ENCODE measurements at places on chromosomes 3 and 15.

- no peak for DNase-seq
Observed at GRCh38 chr3:147418808-147419701, 9.9 kb downstream of the ZIC1 start.

- DNase-seq = no peak
Observed at GRCh38 chr3:117126946-117127546, 417.5 kb downstream of the TUSC7 start.

DNA sequence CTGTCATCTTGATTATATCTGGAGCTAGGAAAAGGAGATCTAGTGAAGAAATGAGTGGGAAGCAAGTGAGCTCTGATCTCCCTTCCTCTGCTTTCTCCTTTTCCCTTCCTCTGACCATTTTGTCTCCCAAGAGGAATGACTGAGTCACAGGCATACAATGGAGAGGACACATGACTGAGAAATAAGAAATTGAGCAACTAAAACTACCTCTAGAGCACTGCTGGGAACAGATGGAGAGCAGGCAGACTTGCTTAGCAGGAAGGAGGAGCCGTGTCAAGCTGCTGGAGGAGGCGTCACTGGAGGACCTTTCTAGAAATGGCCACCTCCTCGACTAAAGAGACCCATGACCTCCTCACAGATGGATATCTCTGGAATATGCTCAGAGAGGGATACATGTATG is 66.9 kb upstream of the MYO5C start:
- no peak for DNase-seq

GRCh38 chr3:134008630-134009156 is 21.0 kb downstream of the SLCO2A1 start:
- peak; percentile 25 for DNase-seq

DNA sequence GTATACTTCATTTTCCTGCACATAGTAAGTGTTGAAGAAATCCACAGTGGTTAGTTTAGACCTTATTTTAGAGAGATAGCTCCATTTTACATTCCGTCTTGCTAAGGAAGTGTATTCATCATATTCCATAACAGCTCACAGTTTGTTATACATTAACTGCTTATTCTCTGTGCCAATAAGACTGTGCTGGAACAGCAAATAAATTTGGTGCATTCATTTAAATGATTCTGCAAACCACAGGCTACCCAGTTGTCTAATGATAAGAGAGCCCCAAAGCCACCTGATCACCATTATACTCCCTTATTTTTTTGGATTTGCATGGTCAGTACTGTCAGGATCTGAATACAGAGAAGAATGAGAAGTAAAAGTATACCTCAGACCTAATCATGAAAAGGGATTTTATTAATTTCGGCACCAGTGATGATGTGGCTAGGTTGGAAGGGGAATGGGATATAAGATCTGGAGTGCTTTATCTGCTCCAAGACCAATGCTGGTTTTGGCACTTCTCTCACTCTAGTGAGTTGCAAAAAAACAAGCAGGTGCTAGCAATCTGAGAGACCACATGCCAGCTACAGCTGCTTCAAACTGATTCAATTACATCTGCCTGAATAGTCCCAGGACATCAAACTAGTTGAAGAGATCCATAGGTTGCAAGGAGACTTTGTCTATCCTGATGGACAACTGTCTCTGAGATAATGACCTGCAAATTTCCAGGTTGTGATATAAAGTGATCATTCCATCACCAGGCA is 254.8 kb downstream of the ZBTB20 start:
- no peak for DNase-seq

GRCh38 chr3:33299395-33300081 is 22.3 kb downstream of the FBXL2 start:
- peak; percentile 13 for DNase-seq

- DNase-seq = no peak
Observed at GRCh38 chr3:107562969-107563529, 40.3 kb downstream of the BBX start.

- DNase-seq = no peak
Observed at GRCh38 chr3:151109286-151109800, 23.9 kb downstream of the MED12L start.

- DNase-seq = no peak
Observed at GRCh38 chr15:40836020-40836419, 7.5 kb upstream of the PPP1R14D start.

GRCh38 chr15:71559098-71559497 is 251.3 kb upstream of the NR2E3 start:
- DNase-seq = no peak

GRCh38 chr3:106004137-106004681 is 135.4 kb upstream of the CBLB start:
- peak; percentile 44 for DNase-seq

DNA sequence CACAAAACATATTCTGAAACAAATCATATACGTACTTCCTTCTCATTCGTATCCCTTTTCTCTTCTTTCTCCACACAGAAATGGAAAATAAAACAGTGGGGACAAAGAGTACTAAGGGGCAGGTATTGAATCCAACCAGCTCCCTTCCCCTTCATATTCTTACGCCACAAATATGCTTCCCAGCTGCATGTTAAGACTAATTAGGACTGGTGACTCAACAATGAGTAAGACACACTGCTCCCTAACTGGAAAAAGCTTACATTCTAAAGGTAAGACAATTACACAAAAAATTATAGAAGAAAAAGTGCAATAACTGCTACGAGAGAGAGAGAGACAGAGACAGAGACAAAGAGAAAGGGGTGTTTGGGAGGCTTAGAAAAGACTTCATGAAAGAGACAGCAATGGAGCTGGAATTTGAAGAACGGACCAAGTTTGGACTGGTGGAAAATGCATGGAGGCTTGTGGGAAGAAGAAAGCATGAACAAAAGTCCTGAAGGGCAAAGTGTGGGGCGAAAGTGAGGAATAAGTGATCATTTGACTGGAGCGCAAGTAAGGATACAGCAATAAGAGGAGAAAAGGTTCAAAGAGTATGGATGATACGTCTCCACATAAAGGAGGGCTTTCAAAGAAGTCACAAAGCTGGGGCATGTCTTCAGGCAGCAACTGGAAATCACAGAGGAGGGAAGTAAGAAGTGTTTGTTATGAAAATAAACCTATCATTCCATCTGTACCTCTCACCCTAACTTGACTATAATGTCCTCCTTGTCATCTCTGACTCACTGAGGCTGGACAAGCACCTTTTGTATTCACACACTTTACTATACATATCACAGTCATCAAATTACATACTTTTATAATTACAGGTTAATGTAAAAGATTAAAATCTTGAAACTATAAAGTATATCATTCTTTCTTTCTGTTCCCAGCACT is 49.2 kb downstream of the RYK start:
- DNase-seq = no peak

DNA sequence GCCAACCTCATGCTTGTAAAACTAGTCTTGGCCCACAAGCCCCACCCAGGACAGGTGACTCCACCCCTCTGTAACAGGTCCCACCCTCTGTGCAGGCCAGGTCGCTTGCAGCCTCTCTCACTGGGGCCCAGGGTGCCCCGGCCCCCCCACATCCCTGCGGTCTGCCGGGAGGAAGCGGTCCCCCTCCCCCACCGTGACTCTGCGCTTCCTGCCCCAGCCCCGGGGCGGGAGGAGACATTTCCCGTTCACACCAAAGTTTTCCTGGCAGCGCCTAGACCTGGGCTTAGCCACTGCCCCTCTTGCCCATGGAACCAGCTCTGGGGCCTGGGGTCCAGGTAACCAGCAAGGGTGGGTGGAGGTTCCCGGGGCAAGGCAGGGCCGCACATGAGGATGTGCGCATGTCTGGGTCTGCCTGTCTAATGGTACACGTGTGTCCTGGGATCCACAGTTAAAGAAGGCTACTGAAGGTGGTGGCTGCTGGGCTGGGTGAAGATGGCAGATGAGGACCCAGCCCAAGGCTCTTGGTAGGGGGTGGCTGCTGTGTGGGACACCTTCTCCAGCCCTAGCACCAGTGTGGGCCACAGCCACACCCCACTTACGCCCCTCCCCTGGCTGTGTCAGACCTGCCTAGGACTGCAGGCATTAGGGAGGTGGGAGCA is 8.4 kb downstream of the NBEAL2 start:
- no peak for DNase-seq

GRCh38 chr3:179961071-179961702 is 75.5 kb downstream of the PEX5L start:
- no peak for DNase-seq

GRCh38 chr3:171121801-171122200 is 95.3 kb upstream of the SLC2A2 start:
- no peak for DNase-seq

GRCh38 chr15:25572191-25572590 is 133.4 kb upstream of the UBE3A start:
- no peak for DNase-seq

GRCh38 chr3:172249039-172249438 is 199.2 kb downstream of the GHSR start:
- no peak for DNase-seq

DNA sequence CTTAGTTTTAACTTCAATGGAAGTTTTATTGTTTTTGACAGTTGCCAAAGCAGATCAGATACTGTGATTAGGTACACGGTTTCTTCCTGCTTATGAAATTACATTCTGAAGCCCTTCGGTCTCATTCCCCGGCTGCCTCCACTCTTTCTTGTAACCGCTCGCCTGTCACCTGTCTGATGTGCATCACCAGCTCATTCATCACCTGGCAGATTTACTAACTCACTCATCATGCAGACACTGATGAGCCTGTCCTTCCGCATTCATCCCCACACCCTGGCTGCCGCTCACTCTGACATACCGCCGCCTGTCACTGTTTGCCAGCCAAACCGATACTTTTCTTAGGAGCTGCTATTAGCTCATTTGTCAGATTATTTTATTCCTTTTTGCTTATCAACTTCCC is 82.8 kb upstream of the NSMCE3 start:
- no peak for DNase-seq

DNA sequence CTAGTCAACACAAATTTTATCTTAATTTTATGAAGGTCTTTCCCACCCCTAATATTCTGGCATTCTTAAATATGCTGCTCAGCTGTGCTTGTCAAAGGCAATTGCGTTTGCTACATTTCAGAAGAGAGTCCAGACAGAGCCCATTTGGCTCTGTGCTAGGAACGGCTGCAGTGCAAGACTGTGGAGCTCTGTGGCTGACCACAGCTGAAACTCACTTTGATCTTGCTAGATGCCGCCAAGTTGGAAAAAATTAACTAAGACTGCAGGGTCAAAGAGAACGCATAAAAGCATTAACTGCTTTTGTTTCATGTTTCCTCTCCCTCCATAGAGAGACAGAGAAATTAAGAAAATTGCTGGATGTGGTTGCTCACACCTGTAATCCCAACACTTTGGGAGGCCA is 7.6 kb upstream of the PPP1R2 start:
- DNase-seq = no peak

DNA sequence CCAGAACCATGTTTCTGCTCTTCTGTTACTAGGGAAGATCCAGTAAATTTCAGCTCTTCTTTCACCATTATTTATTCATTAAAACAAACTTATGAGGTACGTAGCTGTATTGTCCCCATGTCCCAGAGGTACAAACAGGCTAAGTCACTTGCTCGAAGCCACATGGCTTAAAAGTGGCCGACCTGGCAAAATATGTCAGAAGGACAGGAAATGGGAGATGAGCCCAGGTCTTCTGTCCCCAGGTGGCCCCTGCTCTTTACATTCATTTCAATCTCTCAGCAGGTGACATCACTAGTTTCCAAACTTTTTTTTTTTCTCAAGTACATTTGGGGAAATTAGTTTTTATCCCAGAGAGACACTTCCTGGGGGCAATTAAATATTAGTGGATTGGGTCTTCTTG is 34.1 kb upstream of the LPP start:
- DNase-seq = no peak

DNA sequence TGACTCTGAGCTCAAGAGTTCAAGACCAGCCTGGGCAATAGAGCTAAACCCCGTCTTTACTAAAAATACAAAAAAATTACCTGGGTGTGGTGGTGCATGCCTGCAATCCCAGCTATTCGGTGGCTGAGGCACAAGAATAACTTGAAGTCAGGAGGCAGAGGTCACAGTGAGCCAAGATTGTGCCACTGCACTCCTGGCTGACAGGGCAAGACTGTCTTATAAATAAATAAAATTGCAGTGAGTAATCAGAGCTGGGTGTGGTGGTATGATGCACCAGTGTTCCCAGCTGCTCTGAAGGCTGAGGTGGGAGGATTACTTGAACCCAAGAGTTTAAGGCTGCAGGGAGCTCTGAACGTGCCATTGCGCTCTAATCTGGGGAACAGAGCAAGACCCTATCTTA is 55.9 kb upstream of the GCNT3 start:
- DNase-seq = no peak

DNA sequence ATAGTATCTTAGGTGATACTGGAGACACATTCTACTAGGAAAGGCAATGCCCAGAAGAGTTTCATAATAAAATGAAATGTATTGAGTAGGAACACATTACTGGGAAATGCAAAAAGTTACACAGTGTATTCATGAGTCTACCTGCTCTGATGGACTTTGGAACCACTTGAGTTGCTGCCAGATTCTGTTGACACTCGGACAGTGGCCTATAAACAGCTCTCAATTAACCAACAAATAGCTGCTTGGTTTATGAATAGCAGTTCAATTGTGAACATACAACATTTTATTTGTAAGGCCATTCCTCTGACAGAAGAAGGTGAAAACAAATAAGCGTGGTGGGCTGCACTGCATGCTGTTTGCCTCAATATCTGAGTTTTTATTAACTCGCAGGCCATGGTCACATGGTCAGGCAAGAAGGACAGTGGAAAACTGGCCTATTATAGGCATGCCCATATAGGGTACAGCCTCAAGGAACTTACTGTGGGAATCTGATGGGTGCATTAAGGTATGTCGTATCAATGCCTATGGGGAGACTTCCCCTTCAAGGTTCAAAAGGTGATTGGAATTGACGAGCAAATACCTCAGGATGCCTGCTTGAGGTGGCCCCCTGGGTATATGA is 66.2 kb downstream of the C3orf80 start:
- peak; percentile 2 for DNase-seq

DNA sequence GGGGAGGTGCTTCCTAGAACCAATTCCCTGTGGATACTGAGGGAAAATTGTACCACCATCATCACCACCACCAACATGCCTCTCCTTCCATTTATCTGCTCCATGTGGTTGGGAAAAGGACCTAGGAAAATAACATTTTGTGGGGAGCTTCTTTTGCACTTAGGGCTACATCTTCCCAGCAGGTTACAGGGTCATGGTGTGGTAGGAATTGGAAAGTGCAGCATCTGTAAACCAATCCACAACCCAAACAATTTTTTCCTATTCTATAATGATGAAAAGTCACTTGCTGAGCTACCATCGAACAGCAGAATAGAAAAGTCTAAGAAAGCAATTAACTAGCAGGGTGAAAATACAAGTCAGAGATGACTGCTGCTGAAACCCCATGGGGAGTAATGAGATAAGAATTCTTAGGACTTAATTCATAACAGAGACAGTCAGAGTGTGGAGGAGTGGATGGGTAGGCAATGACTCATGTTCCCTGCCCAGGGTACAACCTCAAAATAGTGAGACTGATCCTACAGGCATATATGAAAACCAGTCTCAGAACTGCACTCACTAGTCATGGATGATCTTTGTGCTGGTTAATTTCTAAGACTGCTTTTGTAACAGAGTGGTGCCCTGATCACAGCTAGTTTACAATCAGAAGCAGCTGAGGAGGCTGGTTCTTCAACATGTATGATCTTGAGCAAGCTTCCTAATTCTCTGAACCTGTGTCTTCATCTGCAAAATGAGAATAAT is 38.1 kb upstream of the LEKR1 start:
- DNase-seq = peak; percentile 76

- DNase-seq = no peak
Observed at GRCh38 chr15:60895986-60896385, 333.1 kb downstream of the RORA start.

All from A549 (cell line).